ENCODE measurements at places on chromosomes 5 and 9. TPM values are rescaled to one million over a fixed set of nuclear protein-coding genes. Genes with fewer than 3 reads are reported as not detected.

GRCh38 chr5:87340716-87341115, 72.0 kb downstream of the CCNH start:
- no peaks in the 10 kb centered on the region for H3K4me1 ChIP-seq
- no peak overlapping the region for H3K4me3 ChIP-seq
- H3K27me3 ChIP-seq, result no peaks in the 10 kb centered on the region
- no peak for DNase-seq
- H3K27ac ChIP-seq, result no peak overlapping the region

- H3K36me3 ChIP-seq, result no peaks in the 10 kb centered on the region
- no peak overlapping the region for H3K27ac ChIP-seq
- no peaks in the 10 kb centered on the region for H3K4me1 ChIP-seq
- H3K27me3 ChIP-seq, result no peaks in the 10 kb centered on the region
- no peak overlapping the region for H3K4me3 ChIP-seq
Measured at GRCh38 chr5:159850160-159850559, 66.1 kb upstream of the ADRA1B start.

DNA sequence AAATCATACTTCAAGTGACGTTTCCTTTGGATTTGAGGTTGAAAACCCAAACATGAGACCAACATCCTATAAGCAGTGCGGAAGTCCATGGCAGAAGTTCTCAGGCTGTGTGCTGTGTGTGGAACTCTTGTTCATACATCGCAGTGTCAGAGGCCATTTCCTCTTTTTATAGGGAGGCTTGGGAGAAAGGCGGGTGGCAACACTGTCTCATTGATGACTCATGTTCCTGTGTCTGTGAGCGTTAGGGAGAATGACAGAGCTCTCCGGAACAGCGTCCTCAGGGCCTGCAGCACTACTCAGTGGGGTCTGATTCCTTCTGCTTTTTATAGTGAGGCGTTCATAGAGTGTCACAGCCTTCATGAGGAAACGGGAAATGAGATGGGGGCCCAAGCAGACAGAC, 98.8 kb upstream of the BASP1 start:
- no peaks in the 10 kb centered on the region for H3K36me3 ChIP-seq
- no peaks in the 10 kb centered on the region for H3K27me3 ChIP-seq
- no peak overlapping the region for H3K27ac ChIP-seq
- peaks cover 7% of the 10 kb centered on the region for H3K4me1 ChIP-seq
- no peak for DNase-seq

GRCh38 chr9:137452006-137452760, 7.0 kb downstream of the NSMF start:
- no peaks in the 10 kb centered on the region for H3K27me3 ChIP-seq
- no peak for DNase-seq
- peaks cover 30% of the 10 kb centered on the region for H3K36me3 ChIP-seq
- no peak overlapping the region for H3K27ac ChIP-seq
- H3K4me3 ChIP-seq, result no peak overlapping the region

Gene HAVCR1
- total RNA-seq, result not detected

Gene NUDT12
- 11.3 TPM for total RNA-seq

Gene ALDH7A1
- total RNA-seq, result 148 TPM

Gene C5orf15
- total RNA-seq, result 32.7 TPM

Gene OR1J2
- not detected for total RNA-seq

Gene ADCY2
- total RNA-seq, result 31.3 TPM

All from H9 (cell line).